ENCODE measurements at places on chromosomes 2 and 18. TPM values are rescaled to one million over a fixed set of nuclear protein-coding genes. Genes with fewer than 3 reads are reported as not detected.

GRCh38 chr2:228541789-228542188, 360.3 kb upstream of the SPHKAP start:
- no peak for DNase-seq

The CFAP210 gene
- 0.40 TPM for total RNA-seq

The DIS3L2 gene
- 46.5 TPM for total RNA-seq

The TMEM214 gene
- total RNA-seq, result 74.0 TPM

DNA sequence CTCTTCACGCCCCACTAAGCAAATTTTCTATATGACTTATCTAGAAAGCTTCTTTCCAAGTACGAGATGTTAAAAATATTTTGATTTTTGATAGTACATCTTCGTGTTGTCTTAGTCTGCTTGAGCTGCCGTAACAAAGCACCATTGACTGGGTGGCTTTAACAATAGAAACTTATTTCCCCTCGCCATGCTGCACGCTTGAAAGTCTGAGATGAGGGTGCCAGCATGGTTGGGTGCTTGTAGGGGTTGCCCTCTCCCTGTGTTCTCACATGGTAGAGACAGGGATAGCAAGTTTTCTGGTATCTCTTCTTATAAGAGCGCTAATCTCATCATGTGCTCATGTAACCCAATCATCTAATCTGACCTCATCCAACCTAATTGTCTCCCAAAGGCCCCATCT, 106.2 kb downstream of the TANC1 start:
- DNase-seq, result no peak

The KCNG2 gene
- total RNA-seq, result 0.22 TPM

DNA sequence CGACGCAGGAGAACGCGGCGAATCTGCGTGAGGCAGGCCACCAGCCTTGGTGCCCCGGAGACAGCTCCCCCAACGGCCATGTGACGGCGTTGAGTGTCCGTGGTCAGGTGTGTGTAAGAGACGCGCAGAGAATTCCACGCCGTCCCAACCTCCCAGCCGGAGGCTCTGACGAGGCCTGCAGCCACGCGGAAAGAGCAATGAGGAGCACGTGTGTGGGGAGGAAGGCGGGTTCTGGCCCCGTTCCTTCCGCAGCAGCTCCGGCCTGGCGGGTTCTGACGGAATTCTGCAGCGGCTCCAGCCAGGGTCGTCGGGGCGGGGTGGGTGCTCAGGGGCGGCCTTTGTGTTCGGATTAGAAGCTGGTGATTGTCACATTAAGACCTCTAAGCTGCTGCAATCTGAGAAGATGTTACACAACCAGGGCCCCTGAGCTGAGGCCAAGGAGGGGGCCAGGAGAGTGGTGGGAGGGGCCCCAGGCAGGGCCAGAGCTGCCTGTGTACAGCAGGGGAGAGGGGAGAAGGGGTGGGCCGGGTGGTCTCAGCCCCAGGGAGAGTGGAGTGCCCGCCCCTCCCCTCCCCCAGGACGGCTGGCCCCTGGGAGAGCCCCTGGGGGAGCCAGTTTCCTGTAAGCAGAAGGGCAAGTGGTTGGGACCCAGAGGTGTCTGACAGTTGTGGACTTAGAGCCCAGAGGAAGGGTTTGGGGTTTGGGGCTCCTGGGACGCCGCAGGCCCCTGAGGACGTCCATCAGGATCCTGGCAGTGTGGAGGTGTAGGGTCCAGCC, 5.1 kb upstream of the GAL3ST2 start:
- DNase-seq, result peak; percentile 77

DNA sequence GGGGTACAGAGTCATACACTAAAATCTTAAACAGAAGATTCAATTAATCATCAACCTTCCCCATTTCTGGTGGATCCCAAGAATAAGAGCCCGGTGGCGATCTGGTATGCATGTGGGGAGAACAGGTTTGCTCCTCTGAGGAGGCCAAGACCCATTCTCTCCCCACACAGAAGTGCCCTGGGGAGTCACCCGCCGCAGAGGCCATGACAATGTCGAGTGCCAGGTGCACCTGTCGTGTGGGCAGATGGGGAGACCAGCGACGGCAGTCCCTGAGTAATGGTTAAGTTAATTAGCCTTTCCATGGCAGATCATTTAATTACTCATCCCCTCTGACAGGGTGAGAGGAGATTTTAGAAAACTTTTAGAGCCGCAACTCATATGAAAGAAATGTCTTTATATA, 345.0 kb downstream of the NCKAP5 start:
- DNase-seq, result no peak

- DNase-seq, result no peak
These were observed 77.5 kb downstream of the KLF7 start for GRCh38 chr2:207088276-207088675.

- DNase-seq, result no peak
These were observed 1.5 kb upstream of the OST4 start for GRCh38 chr2:27072920-27073319.

The SLC19A3 gene
- total RNA-seq, result 7.1 TPM

GRCh38 chr2:128594953-128595677, 276.4 kb upstream of the HS6ST1 start:
- DNase-seq, result peak; percentile 41

- DNase-seq, result no peak
These were observed 4.4 kb downstream of the ACTG2 start for GRCh38 chr2:73897240-73897583.

The WIPF1 gene
- 107 TPM for total RNA-seq

The PPP1R1C gene
- total RNA-seq, result 18.1 TPM

All from sciatic nerve (tissue), 2 donors.